ENCODE measurements at places on chromosomes 1 and 21.

- DNase-seq, result no peak
Measured at GRCh38 chr1:59532102-59532501, 235.2 kb downstream of the FGGY start.

- DNase-seq, result no peak
Measured at GRCh38 chr1:65170511-65171142, 22.6 kb downstream of the AK4 start.

- no peak for DNase-seq
Measured at GRCh38 chr1:218643281-218643680, 298.1 kb downstream of the TGFB2 start.

DNA sequence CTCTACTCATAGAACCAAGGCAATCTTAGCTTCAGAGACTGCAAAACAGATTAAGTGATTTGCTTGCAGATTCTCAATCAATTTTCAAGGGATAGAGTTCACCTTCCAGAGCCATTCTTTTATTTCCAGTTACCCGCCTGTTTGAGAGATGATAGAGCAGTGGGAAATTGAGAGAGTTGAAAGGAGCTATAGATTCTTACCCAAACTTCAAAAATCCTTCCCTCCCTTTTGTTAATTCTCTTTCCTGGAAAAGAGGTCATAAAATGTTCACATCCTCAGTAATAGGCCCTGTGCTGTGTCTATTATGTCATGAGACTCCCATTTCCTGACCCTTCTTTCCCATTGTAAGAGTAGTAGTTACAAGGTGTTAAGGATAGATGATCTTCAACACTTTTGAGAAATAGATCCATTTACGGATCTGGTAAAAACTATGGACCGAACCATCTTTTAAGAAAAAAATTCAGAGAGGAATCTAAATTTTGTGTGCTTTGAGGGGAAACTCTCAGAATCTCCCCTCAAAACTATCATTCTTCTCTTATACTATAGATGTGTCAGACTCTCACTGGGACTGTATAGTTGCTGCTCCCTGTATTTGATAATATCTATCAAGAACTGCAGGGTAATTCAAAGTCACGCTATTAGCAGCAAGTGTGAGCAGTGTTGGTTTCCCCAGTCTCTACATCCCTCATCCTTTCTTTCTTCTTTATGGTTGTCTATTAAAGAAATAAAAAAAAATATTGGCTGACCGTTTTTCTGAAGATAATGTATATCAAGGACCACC lies 8.0 kb downstream of the RGS4 start:
- DNase-seq, result no peak

DNA sequence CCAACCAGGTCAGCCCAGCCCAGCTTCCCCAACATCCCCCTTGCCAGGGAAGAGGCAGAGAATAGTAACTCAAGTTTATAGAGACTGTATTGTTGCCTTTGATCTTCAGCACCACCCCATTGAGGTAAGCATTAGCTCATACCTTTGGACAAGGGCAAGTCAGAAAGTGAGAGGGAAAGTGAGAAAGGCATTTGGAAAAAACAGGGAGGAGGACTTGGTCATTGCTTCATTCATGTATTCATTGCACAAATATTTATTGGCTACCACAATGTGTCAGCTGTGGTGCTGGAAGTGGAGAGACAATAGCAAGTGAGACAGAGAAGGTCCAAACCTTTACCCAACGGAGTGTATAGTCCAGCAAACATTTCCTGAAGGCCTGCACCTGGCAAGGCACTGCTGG lies 561.2 kb downstream of the KIF26B start:
- no peak for DNase-seq

GRCh38 chr1:47231301-47232186 lies 481 bp downstream of the TAL1 start:
- DNase-seq, result peak; percentile 59

- DNase-seq, result no peak
Measured at GRCh38 chr1:204830747-204831146, 39.9 kb upstream of the NFASC start.

GRCh38 chr1:228904222-228904621 lies 168.9 kb downstream of the RHOU start:
- no peak for DNase-seq

DNA sequence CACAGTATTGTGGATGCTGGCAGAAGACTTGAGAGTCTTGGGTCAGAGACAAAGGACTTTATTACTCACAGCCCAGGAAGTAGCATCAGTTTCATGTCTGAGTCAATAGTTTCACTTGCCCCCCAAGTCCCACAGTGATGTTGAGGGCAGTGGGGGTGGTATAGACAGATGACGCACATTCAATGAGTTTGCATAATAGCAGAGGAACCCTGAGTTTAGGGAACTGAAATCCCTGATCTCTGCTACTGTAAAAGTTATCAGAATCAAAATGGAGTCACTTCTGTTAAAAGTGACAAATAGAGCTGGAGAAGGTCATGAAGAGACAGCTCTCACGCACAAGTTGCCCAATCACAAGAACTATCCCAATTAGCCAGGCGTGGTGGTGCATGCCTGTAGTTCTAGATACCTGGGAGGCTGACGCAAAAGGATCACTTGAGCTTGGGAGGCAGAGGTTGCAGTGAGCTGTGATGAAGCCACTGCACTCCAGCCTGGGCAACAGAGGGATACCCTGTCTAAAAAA lies 11.5 kb upstream of the HCRTR1 start:
- DNase-seq, result peak; percentile 55
